ENCODE measurements at places on chromosomes 1 and 21. TPM values are rescaled to one million over a fixed set of nuclear protein-coding genes. Genes with fewer than 3 reads are reported as not detected.

GRCh38 chr1:240036526-240036925, 55.2 kb upstream of the FMN2 start:
- no peaks in the 10 kb centered on the region for H3K36me3 ChIP-seq
- H3K4me3 ChIP-seq, result no peak overlapping the region
- DNase-seq, result no peak
- no peaks in the 10 kb centered on the region for H3K4me1 ChIP-seq
- no peaks in the 10 kb centered on the region for H3K27me3 ChIP-seq

GRCh38 chr21:19565587-19565986, 1162.0 kb upstream of the TMPRSS15 start:
- no peak for DNase-seq
- H3K36me3 ChIP-seq, result no peaks in the 10 kb centered on the region
- H3K4me3 ChIP-seq, result no peak overlapping the region
- H3K27ac ChIP-seq, result no peak overlapping the region
- no peaks in the 10 kb centered on the region for H3K4me1 ChIP-seq

- H3K27ac ChIP-seq, result peak overlapping the region; percentile 93
- DNase-seq, result no peak
- H3K36me3 ChIP-seq, result peaks cover 4% of the 10 kb centered on the region
- H3K27me3 ChIP-seq, result no peaks in the 10 kb centered on the region
- H3K4me1 ChIP-seq, result peaks cover 72% of the 10 kb centered on the region
These were observed 8.4 kb downstream of the IFNAR2 start for GRCh38 chr21:33238146-33238545.

Gene FBXO2
- not detected for total RNA-seq

- no peaks in the 10 kb centered on the region for H3K4me1 ChIP-seq
- H3K27me3 ChIP-seq, result no peaks in the 10 kb centered on the region
- DNase-seq, result no peak
- no peaks in the 10 kb centered on the region for H3K36me3 ChIP-seq
- no peak overlapping the region for H3K27ac ChIP-seq
- no peak overlapping the region for H3K4me3 ChIP-seq
These were observed 21.2 kb downstream of the SLC30A10 start for GRCh38 chr1:219906924-219907771.

Gene S100B
- not detected for total RNA-seq
